ENCODE measurements at places on chromosomes 4 and X. TPM values are rescaled to one million over a fixed set of nuclear protein-coding genes. Genes with fewer than 3 reads are reported as not detected.

MAGEB18 gene
- total RNA-seq = not detected

RAB39B gene
- total RNA-seq = 28.2 TPM

KLF3 gene
- total RNA-seq = 23.4 TPM

TRIML1 gene
- total RNA-seq = not detected

TMEM144 gene
- total RNA-seq = 3.0 TPM

PPP1R3F gene
- 12.6 TPM for total RNA-seq

SSX2 gene
- not detected for total RNA-seq

TCP11X2 gene
- 0.62 TPM for total RNA-seq

PRRG3 gene
- total RNA-seq = 7.2 TPM

HCCS gene
- total RNA-seq = 13.4 TPM

SPANXN3 gene
- total RNA-seq = not detected

SSX4B gene
- total RNA-seq = not detected

C4orf51 gene
- total RNA-seq = not detected

NDUFB11 gene
- total RNA-seq = 50.4 TPM

GRIA3 gene
- 74.2 TPM for total RNA-seq

GK gene
- total RNA-seq = 13.9 TPM

AKAP17A gene
- total RNA-seq = 11.5 TPM

CDKN2AIP gene
- total RNA-seq = 28.5 TPM

AKAP4 gene
- total RNA-seq = not detected

MAGEA1 gene
- not detected for total RNA-seq

FHIP1A gene
- total RNA-seq = 3.3 TPM

SAGE1 gene
- not detected for total RNA-seq

STPG2 gene
- 15.6 TPM for total RNA-seq

GAGE12E gene
- total RNA-seq = not detected

TNIP2 gene
- total RNA-seq = 5.9 TPM

CTAG1B gene
- not detected for total RNA-seq

SRPK3 gene
- 0.16 TPM for total RNA-seq

TMSB15A gene
- total RNA-seq = 111 TPM

TDO2 gene
- 0.78 TPM for total RNA-seq

SOD3 gene
- total RNA-seq = not detected

CCKAR gene
- not detected for total RNA-seq

IRF2 gene
- 9.4 TPM for total RNA-seq

PLS3 gene
- total RNA-seq = 102 TPM

MTMR8 gene
- 3.6 TPM for total RNA-seq

HTN3 gene
- not detected for total RNA-seq

SPINK2 gene
- total RNA-seq = not detected

PLXNA3 gene
- 14.5 TPM for total RNA-seq

GAGE2A gene
- not detected for total RNA-seq

F8A3 gene
- 1.6 TPM for total RNA-seq

CDX4 gene
- not detected for total RNA-seq

ZNF182 gene
- total RNA-seq = 7.2 TPM

TEX13A gene
- total RNA-seq = not detected

IL15 gene
- total RNA-seq = 0.31 TPM

HGFAC gene
- total RNA-seq = 1.2 TPM

UCP1 gene
- total RNA-seq = not detected

VMA21 gene
- total RNA-seq = 162 TPM

ERVMER34-1 gene
- total RNA-seq = 1.9 TPM

EFHC2 gene
- 1.9 TPM for total RNA-seq

IL2 gene
- total RNA-seq = not detected

ASB12 gene
- 0.31 TPM for total RNA-seq

FRMPD4 gene
- total RNA-seq = 34.5 TPM

ZDHHC15 gene
- total RNA-seq = 13.6 TPM

CD99L2 gene
- total RNA-seq = 27.0 TPM

BEND2 gene
- under 0.01 TPM for total RNA-seq

SHROOM2 gene
- total RNA-seq = 12.3 TPM

FIP1L1 gene
- total RNA-seq = 115 TPM
